ENCODE measurements at places on chromosomes 3 and 15.

DNA sequence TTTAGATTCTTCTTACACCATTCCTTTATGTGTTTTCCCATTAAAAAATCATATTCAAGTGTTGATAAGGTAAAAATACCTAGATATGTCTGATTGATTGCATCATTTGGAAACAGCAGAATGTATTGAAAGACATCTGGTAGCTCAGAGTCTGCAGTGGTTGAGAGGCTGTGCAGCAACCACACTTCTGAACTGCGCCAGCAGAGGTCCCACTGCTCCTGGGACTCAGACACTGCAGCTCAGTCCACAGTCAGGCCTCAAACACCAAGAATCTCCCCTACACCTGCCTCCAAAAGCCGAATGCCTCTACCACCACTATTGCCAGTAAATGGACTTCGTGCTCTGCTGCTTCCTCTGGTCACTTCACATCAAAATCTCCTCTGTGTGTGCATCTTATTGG lies 176.9 kb upstream of the LMCD1 start:
- peak; percentile 38 for DNase-seq

- DNase-seq = no peak
These were observed 6.5 kb downstream of the RPS17 start for GRCh38 chr15:82533801-82534200.

- no peak for DNase-seq
These were observed 78.4 kb downstream of the CHSY1 start for GRCh38 chr15:101173233-101174119.

- no peak for DNase-seq
These were observed 9.0 kb upstream of the SLC25A26 start for GRCh38 chr3:66211779-66212178.

DNA sequence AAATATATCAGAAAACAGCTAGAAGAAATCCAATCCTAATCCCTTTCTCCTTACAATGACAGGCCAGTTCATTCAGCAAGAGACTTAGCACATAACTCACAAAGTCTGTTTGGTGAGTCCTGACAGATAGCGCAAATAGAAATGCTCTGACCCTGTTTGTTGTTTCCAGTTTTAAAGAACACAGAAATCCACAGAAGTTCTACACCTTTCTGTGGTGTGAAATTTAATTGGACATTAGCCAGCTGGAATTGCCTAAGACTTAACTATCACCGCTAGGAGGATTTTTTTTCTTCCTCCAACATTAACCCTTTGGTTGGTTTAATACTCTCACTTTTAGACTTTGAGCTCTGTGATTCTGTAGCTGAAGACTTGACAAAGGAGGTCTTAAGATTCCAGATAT lies 30.8 kb downstream of the HDC start:
- no peak for DNase-seq

DNA sequence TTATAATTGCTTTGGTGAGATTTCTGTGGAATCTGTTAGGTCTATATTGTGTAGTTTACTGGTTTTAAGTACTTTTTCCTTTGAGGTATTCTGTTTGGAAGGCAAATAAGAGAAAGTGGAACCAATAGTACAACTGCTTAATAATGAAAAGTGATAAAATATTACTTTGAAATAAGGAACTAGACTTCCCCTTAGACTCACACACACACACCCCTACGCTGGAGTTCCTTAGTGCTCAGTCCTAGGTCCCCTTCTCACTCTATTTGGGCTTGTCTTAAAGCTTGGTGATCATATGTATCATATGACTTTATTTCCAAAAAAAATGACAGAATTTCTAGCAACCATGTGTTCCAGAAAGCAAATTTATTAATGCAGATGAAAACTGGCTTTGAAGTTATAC lies 494.0 kb upstream of the TGFBR2 start:
- no peak for DNase-seq

DNA sequence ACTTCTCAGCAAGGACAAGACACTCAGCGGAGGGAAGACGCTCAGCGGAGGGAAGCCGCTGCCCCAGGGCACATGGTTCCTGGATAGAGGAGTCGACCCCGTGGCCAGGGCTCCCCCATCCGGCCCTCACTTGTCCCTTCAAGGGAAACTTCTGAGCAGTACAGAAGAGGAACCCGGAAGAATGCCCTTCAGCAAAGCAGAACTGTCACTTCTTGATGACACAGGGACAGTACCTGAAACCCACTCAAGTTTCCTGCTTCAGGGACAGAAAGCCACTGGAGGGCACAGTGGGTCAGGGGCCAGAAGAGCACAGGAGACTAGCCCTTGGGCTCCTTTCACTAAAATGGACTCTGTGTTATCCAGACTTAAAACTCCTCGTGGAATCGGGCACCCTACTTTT lies 97.8 kb upstream of the RPL32 start:
- no peak for DNase-seq

- DNase-seq = no peak
These were observed 165.2 kb downstream of the RORA start for GRCh38 chr15:61063875-61064320.

DNA sequence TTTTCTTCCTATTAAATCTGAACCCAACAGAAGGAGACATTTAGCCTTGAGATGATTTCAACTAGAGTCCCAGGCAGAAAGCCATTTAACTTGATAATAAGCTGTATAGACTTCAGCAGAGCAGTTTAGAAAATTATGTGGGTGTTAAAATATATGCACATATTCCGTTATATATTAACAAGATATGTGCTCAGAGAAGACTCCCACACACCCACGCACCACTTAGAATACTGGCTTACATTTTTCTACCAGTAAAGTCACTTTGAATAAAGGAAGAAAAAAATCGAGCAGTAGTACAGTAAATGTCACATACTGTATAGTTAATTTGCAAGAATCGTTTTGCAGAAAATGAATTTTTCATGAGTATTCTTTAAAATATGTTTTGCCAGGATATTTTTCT lies 599.3 kb downstream of the FGF12 start:
- DNase-seq = no peak

GRCh38 chr3:156643729-156644389 lies 30.5 kb upstream of the TIPARP start:
- no peak for DNase-seq

GRCh38 chr15:101489237-101489598 lies 289 bp downstream of the PCSK6 start:
- DNase-seq = no peak
